Renal cortex interstitium (tissue), 15 donors: ENCODE measurements at places on chromosomes 16 and 17. TPM values are rescaled to one million over a fixed set of nuclear protein-coding genes. Genes with fewer than 3 reads are reported as not detected.

TLCD3B gene
- 0.65 TPM for polyA plus RNA-seq

USP43 gene
- polyA plus RNA-seq, result 7.1 TPM

RND2 gene
- 3.9 TPM for polyA plus RNA-seq

ARL5C gene
- 0.44 TPM for polyA plus RNA-seq

CEP95 gene
- polyA plus RNA-seq, result 109 TPM

PTX4 gene
- polyA plus RNA-seq, result not detected

DUS1L gene
- 90.5 TPM for polyA plus RNA-seq

FBXW10B gene
- 0.66 TPM for polyA plus RNA-seq

MSI2 gene
- polyA plus RNA-seq, result 111 TPM

HBA2 gene
- 1,303 TPM for polyA plus RNA-seq

SCPEP1 gene
- 76.2 TPM for polyA plus RNA-seq

CACNG1 gene
- polyA plus RNA-seq, result not detected

ITGAD gene
- 0.17 TPM for polyA plus RNA-seq

TM4SF5 gene
- polyA plus RNA-seq, result 3.1 TPM

GTF3C1 gene
- polyA plus RNA-seq, result 92.4 TPM

IL17C gene
- polyA plus RNA-seq, result not detected

CDH16 gene
- 241 TPM for polyA plus RNA-seq

SLC35G6 gene
- polyA plus RNA-seq, result not detected
